ENCODE measurements at places on chromosomes 2 and 18.

DNA sequence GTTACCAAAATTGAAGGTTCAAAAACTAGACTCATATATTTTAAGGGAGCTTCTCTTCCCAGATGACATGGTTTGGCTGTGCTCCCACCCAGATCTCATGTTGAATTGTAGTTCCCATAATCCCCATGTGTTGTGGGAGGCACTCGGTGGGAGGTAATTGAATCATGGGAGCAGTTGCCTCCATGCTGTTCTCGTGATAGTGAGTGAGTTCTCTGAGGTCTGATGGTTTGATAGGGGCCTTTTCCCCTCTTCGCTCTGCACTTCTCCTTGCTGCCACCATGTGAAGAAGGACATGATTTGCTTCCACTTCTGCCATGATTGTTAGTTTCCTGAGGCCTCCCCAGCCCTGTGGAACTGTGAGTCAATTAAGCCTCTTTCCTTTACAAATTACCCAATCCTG is 140.1 kb downstream of the MAIP1 start:
- H3K4me1 ChIP-seq: peaks cover 5% of the 10 kb centered on the region
- H3K27me3 ChIP-seq: no peaks in the 10 kb centered on the region
- H3K27ac ChIP-seq: no peak overlapping the region
- no peaks in the 10 kb centered on the region for H3K36me3 ChIP-seq

GRCh38 chr2:10935953-10936942 is 24.5 kb downstream of the KCNF1 start:
- DNase-seq: no peak
- H3K36me3 ChIP-seq: no peaks in the 10 kb centered on the region
- no peaks in the 10 kb centered on the region for H3K27me3 ChIP-seq
- no peak overlapping the region for H3K27ac ChIP-seq
- peaks cover 33% of the 10 kb centered on the region for H3K4me1 ChIP-seq

DNA sequence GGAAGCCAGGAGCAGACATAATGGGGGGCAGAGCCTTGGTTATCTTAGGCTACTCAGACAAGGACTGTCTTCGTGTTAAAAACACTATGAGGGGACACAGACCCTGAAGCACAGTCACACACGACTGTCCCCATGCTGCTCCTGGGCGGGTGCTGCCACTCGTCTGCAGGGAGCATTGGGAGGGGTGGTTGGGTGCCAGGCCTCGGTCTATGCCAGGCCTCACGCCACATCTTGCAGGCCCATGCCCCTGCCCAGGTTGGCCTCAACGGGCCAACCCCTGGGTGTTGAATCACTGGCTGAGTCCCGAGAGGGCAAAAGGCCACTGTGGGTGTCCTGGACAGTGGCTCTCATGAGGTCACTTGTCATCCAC is 97.9 kb downstream of the USP40 start:
- no peaks in the 10 kb centered on the region for H3K27me3 ChIP-seq
- no peak for DNase-seq
- peaks cover 13% of the 10 kb centered on the region for H3K4me1 ChIP-seq
- H3K27ac ChIP-seq: no peak overlapping the region
- H3K4me3 ChIP-seq: no peak overlapping the region

DNA sequence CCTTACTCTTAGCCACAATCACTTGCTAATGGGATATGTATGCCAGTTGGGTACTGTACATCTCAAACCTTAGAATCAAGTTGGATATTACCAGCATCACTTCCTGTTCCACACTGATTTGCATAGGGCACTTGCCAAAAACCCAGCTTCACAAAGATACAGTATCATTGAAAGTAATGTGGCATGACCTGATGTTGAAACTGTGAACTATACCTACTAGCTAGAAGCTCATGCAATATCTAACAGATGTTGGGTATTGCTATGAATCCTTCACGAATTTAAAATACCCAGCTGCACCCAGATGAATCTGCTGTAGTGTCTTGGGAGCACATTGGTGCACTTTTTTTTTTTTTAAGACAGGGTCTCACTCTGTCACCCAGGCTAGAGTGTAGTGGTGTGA is 6.5 kb upstream of the STAMBP start:
- no peaks in the 10 kb centered on the region for H3K36me3 ChIP-seq
- peaks cover 2% of the 10 kb centered on the region for H3K27me3 ChIP-seq
- no peaks in the 10 kb centered on the region for H3K4me1 ChIP-seq
- H3K4me3 ChIP-seq: no peak overlapping the region

DNA sequence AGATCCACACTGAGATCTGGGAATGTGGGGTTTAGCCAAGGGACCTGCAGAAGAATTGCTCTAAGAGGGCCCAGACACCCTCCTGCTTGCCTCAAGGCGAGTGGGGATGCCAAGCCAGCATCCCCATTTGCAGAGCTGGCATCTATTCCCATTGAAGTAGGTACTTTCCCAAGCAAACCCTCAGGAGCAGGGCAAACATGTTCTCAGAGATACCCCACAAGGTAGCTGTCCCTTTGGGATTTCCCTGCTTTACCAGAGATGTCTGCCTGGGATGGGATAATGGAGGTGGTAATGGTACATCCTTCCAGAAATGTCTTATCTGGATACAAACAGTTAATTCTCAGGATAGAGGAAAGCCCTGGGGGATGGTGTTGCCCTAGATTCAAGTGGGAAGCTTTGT is 51.2 kb downstream of the GYPC start:
- no peak overlapping the region for H3K27ac ChIP-seq
- H3K27me3 ChIP-seq: no peaks in the 10 kb centered on the region
- no peaks in the 10 kb centered on the region for H3K36me3 ChIP-seq
- peaks cover 15% of the 10 kb centered on the region for H3K4me1 ChIP-seq
- no peak overlapping the region for H3K4me3 ChIP-seq

DNA sequence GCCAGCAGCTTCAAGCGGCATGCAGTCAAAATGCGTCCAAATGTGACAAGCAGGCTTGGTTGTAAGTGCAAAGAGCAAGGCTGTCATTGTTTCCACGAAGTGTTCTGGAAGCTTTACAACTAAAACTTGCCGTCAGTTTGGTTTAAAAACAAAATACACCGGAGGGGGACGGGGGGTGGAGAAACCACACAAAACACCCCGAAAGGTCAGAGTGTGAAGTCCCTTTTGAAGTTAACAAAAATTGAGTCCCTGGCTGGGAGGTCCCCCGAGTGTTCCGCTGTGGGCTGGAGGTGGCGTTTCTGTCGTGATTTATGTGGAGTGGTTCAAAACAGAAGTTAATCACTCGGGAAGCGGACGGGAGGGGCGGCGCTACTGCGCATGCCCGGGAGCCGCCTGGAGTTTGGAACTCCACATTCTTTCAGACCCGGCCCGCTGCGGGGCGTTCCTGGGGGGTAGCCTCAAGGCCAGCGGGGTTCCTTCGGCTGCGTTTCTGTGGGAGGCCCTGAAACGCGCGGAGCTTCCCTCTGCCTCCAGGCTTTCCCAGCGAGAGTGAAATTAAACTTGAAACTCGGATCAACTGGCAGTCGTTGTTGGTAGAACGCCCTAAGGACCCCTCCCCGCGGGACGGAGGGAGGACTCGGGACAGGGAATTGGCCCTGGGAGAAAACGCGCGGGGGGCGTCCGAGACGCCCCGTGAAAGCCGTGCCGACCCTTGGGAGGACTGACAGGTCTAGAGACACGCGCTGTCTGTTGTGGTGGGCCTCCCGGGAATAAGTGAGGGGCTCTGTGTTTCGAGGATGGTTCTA is 1.4 kb downstream of the TGIF1 start:
- DNase-seq: peak; percentile 97
- H3K27me3 ChIP-seq: no peaks in the 10 kb centered on the region
- H3K4me1 ChIP-seq: peaks cover 30% of the 10 kb centered on the region
- peaks cover 4% of the 10 kb centered on the region for H3K36me3 ChIP-seq

DNA sequence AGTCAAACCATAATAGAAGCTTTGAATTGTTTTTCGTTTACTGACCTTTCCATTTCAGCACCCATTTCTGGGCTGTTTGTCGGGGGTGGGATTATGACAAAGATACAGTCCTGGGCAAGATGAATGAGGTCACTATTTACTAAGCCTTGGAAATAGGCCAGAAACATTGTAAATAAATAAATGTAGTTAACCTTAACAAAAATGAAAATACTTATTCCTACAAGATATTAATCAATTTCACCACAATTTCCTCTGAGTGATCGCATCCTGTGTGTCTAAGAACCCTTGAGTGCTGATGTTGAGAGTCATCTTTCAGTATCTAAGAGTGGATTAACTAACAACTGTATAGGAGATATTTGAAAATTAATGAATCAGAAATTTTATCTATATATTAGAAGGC is 14.0 kb downstream of the ITGA4 start:
- H3K4me1 ChIP-seq: no peaks in the 10 kb centered on the region
- H3K36me3 ChIP-seq: no peaks in the 10 kb centered on the region
- no peak for DNase-seq
- H3K27me3 ChIP-seq: no peaks in the 10 kb centered on the region

DNA sequence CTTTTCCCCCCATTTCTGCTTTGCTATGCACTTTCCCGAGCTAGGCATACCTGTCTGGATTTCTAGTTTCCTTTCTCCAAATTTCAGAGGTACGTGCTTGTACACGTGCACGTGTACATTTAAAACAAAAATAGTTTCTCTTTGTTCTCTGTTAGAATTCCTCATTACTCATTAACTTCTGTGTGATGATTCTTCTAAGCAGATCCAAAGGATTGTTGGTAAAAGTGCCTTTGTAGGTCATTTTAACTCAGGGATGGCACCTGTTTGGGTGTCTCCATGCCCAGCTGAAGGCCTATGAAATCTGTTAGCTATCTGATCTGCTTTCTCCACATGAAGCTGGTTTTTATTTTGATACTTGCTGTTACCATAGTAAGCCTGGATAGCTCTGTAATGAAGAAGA is 264.3 kb downstream of the LPIN1 start:
- H3K27me3 ChIP-seq: no peaks in the 10 kb centered on the region
- peaks cover 26% of the 10 kb centered on the region for H3K4me1 ChIP-seq
- H3K4me3 ChIP-seq: no peak overlapping the region
- no peak for DNase-seq
- H3K27ac ChIP-seq: no peak overlapping the region

GRCh38 chr2:203853271-203853670 is 14.3 kb upstream of the CTLA4 start:
- DNase-seq: no peak
- H3K27me3 ChIP-seq: no peaks in the 10 kb centered on the region
- no peaks in the 10 kb centered on the region for H3K36me3 ChIP-seq
- H3K27ac ChIP-seq: no peak overlapping the region

DNA sequence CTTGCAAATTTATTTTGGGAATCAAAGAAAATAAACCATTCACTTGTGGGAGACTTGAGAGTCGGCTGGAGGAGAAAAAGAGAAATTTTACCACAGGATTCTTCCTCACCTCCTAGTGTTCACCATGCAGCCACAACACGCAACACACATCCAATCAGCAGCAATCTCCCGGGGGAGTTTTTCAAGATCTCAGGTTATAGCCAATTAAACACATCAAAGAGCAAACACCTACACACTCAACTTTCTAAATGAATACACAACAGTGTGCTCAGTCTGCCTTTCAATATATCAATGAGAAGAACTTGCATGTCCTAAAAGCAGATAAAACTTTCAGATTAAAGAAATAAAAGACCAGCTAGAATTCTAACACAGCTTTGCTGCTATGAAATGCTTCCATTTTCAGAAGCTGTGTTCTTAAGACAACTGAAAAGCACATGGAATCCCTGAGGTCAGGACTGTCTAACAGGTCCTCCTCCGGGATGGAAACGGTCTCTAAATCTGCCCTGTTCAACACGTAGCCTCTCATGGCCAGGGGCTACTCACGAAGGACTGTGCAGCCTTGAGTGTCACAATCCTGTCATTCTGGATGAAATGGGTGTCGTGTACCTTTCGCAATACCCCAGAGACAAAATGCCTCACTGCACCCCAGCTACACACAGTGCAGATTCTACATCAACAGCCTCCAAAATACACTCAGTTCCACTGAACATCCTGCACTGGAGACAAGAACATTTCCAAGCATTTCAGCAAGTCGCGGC is 84.2 kb downstream of the ZNF516 start:
- DNase-seq: no peak
- no peak overlapping the region for H3K4me3 ChIP-seq
- no peak overlapping the region for H3K27ac ChIP-seq
- peaks cover 21% of the 10 kb centered on the region for H3K4me1 ChIP-seq

DNA sequence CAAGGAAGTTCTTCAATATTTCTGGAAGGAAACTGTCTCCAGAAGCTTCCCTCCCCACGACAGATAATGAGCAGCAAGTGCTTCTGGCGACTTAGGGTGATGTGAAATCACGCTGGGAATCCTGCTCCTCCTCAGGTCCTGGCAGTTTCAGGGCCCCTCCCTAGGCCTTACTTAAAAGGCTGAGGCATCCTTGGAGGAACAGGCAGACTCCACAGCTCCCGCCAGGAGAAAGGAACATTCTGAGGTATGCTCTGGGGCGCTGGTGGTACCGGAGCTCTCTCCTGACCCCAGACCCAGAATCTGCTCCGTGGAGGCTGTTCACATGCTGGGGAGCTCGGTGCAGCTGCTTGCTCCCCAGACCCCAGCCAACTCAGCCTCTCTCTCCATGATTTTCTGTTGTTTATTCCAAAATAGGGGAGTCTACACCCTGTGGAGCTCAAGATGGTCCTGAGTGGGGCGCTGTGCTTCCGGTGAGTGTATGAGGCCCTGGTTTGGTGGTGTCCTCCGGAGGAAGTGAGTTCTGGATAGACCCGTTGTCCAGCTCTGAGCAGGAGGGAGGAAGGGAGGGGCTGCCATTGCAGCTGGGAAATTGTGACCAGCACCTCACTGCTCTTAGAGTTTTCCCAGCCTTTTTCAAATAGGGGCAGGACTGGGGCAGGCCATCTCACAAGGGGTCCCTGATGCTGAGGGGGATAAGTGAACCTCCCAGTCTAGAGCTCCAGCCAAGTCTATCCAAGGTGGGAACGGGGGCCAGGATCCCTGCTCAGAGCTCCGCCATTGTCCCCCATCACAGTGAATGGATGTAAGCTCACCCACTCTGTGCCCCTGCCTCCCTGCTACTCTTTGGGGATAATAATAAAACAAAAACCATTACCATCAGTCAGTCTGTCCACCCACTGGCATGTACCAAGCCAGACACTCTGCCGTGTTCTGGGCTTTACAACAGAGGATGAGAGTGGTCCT is at the start of gene IL36RN:
Gene IL36RN (plus strand): TSS at position 201 of the 963 bp plus-strand sequence. CDS start 241 bp downstream, at position 442.
- no peak within 1 kb of the TSS for H3K4me3 ChIP-seq
- no peaks in the 10 kb centered on the region for H3K4me1 ChIP-seq
- H3K36me3 ChIP-seq: no peaks in the 10 kb centered on the region
- H3K27me3 ChIP-seq: no peaks in the 10 kb centered on the region
- no peak for DNase-seq

DNA sequence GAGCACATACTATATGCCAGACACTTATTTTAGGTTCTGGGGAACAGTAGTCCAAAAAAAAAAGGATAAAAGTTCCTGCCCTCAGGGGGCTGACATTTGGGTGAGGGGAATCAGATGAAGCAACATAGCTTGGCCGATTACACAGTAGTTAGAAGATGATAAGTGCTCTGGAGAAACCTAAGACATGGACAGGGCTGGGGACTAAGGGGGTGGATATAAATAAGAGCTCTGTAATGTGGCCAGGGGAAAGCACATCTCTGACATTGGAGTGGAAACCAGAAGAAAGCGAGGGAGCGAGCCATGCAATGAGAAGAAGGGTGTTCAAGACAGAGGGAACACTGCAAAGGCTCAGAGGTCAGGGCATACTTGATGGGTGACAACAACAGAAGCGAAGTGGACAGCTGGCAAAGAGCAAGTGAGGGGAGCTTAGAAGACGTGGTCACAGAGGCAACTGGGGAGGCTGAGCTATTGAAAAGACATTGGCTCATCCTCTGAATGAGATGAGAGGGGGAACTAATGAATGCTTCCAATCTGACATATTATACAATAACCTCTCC is 11.4 kb downstream of the TMEM182 start:
- peak overlapping the region; percentile 84 for H3K27ac ChIP-seq
- no peaks in the 10 kb centered on the region for H3K27me3 ChIP-seq
- peaks cover 3% of the 10 kb centered on the region for H3K36me3 ChIP-seq

Data from muscle of leg (tissue), 16 donors.